Kidney epithelial cell (primary cell): ENCODE measurements at places on chromosomes 5 and 9.
A peak's percentile ranks its signal among the peaks of the same experiment; 100 is the strongest.

GRCh38 chr5:170117736-170118135 lies 12.0 kb downstream of the FOXI1 start:
- no peak for DNase-seq

DNA sequence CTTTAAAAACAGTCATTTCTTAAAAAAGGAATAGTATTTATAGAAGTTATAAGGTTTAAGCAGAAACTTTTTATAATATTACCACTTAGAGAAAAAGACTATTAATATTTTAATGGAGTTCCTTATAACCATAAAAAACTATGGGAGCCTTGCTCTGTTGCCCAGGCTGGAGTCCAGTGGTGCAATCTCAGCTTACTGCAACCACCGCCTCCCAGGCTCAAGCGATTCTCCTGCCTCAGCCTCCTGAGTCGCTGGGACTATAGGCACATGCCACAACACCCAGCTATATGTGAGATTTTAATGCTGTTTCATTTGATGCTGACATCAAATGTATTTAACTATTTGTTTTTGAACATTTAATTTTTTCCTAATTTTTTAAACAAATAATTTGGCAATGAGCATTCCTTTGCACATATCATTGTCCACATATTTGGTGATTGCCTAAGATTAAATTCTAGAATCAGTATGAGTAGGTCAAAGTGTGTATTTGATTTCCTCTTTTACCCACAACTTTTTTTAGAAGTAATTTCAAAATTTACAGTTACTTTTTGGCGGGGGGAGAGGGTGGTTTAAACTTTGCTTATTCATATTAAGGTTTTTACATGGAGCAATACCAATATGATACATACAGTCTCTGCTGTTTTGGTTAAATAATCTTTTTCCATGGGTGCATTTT lies 235.5 kb downstream of the ARHGEF28 start:
- DNase-seq: no peak

DNA sequence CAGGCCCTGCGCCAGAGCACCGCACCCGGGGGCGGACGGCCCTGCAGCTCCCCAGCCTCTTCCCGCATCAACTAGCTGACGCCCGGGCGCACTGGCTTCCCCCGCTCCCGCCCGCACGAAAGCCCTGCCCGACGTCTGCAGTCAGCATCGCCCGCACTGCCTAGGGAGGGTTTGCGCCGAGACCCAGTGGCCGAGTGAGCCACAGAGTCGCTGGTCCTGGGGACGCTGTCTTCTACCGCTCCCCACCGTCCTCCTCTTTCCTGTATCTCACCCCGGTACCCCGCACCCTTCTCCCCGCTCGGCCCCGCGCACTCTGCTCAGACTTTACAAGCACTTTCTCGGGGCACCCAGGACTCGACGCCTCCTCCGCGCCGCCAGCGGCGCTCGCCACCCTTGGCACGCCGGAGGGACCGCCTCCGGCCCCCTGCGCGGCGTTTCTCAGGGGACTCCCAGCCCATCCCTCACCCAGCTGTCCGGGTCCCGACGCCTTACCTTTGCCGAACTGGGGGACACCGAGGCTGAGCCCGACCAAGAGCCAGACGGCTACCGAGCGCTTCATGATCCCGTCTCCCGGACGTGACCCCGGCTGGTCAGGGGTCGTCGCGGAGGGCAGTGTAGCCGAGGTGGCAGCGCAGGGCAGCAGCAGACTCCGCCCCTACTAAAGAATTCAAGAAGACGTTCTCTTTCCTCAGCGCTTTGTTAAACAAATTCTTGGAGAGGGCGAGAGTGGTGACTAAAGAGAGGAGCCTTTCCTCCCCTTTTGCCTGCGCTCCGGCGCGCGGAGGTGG lies 670 bp downstream of the EDIL3 start:
- no peak for DNase-seq

DNA sequence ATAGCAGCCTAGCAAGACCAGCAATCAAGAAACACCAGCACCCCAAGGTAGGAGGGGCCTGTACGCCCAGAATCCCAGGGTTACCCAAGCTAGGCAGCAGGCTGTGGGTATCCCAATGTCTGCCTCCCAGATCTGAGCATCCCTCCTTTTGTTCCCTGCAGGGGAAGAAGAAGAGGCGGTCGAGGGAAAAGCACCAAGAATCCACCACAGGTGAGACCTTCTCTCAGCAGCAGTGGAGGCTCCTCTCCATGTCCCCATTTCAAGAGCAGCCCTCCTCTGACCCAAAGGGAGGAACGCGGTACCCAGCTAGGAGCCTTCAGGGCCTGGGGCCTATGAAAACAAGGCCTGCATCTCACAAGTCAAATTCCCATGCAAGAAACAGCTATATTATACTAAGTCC lies 28.9 kb downstream of the TCF7 start:
- no peak for DNase-seq

GRCh38 chr9:88680041-88680440 lies 145.1 kb downstream of the NXNL2 start:
- no peak for DNase-seq

- DNase-seq: peak; percentile 98
Observed at GRCh38 chr5:78594610-78595457, 53.7 kb downstream of the LHFPL2 start.

GRCh38 chr9:104506565-104506964 lies 2.5 kb downstream of the OR13F1 start:
- DNase-seq: no peak

GRCh38 chr5:139912158-139912557 lies 116.5 kb downstream of the PSD2 start:
- DNase-seq: no peak

DNA sequence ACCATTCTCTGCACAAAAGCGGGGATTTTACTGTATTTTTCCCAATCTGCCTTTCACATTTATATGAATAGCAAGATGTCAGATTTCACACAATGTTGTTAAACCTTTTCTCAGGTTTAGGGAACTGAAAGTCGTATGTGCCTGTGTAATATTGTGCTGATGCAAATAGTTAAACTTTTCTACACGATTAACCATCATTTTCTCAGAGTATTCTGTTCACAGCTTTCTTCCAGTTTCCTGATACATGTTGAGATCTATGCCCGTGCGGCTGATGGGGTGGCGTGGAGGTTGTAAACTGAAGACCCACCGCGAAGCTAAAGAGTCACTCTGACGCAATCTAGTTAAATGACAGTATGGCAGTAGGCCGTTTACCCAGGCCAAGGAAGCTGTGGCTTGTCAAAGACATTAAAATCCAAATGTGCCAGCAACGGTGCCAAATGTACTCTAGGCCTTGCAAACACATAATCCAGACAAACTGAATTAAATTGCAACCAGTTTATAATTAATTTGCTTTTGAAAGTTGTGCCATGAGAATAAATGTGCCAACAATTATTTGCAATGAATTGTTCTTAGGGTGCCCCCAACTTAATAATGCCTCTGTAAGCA lies 145.7 kb downstream of the EBF1 start:
- DNase-seq: no peak

- no peak for DNase-seq
Observed at GRCh38 chr5:142542906-142543305, 143.0 kb downstream of the FGF1 start.

DNA sequence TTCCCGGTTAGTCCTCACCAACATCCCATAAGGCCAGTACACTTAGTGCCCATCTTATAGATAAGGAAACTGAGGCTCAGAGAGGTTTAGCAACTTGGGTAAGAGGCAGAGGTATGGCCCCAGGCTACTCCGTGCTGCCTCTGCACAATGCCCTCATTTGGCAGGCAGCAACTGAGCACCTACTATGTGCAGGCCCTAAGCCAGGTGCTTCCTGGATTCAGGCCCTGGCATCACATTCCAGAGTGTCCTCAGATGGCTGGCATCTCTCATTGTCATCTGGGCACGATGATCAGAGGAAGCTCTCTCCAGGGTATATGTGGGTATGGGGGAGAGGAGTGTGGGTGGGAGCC lies 53.8 kb upstream of the PSD2 start:
- no peak for DNase-seq

- no peak for DNase-seq
Observed at GRCh38 chr5:59745415-59745863, 148.1 kb downstream of the PDE4D start.

DNA sequence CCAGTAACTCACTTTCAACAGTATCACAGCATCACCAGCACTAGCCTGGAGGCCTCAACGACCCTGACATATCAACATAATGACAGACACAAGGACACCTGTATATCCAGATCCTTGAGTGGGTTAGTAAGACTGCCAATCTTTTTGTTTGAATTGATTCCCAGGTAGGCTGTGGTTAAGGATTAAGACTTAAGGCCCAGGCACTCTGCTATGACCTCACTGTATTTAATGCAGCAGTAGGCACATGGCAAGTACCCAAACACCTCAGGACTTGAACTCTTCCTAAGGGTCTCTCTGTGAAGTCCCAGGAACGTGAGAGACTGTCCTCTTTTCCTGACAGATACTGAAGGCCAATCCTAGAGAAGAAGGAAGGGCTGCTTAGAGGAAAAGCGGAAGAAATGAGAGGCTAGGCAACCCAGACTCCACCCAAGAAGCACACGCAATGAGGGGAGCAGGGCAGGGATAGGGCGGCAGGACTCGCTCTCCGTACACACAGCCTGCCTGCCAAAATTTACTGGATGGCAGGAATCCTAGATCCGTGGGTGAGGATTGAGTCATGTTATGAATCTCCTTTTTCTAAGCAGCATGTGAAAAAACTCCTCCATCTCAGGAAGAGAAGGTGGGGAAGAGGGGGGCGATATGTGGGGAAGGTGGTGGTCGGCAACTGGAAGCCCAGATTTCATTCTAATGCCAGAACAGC lies 93.4 kb downstream of the SIL1 start:
- DNase-seq: no peak

- no peak for DNase-seq
Observed at GRCh38 chr5:67880876-67881275, 334.7 kb upstream of the PIK3R1 start.

DNA sequence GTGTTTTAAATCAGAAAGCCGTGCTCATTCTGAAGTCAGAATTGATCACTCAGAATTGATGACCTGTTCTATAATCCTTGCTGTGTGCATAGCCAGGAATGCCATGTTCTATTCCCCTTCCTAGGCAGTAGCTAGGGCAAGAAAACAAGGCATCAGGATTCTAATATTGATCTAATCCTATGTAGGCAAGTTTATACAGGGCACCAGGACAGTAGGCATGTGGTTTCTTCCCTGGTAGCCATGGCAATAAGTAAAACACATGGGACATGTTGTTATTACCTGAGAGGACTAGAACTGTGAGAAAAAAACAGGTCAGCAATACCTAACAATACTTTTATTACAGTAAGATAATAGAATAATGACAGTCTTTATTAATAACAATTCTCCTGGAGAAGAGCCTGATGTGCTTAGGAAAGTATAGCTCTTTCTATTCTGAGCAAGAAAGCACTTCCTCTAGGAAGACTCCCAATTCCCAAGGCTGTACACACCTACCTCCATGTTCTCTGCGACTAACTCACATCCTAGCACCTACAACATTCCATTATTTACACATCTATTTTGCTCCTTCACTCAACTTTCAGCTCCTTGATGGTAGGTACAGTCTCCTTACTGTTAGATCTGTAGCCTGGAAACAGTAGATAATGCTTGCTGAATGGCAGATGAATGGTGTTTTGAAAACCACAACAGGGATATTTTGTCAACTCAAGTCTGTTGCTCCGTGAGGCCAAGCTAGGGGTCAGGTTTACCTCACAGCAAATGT lies 70.8 kb downstream of the STX17 start:
- DNase-seq: no peak

GRCh38 chr5:142432369-142432863 lies 107.6 kb upstream of the SPRY4 start:
- no peak for DNase-seq

DNA sequence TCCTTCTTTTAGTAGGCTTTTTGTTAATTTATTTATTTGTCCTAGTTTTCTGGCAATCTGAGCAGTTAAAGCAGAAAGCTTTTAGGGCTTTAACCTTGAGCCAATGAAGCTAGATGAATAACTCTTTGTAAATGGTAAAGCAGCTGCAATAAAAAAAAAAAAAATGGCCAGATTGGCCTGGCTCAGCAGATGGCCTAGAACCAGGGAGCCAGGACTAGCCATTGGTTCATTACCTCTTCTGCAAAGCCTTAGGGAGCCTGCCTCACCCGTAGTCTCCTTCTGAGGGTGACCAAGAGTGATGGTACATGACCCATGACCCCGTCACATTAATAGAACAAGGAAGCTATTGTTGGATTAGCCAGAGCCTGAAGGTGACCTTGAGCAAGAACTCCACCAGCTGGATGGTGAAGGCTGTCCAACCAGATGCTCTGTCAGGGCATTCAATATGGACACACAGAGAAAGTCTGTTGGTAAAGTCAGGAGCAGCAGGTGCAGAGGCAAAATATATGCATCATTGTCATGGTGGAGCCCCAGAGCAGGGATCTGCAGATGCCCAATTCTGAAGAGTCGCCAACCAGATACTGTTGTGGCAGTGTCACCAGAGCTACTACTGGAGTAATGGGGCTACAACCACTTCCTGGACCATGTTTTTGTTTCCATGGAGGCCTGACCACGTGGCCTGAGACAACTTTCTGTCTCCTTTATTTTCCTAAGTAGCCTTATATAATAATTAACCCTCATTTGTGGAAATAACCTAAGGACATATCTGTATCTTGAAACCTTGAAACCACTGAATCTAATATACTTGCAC lies 100.7 kb downstream of the MTX3 start:
- DNase-seq: no peak

GRCh38 chr5:45411971-45412612 lies 284.1 kb downstream of the HCN1 start:
- DNase-seq: peak; percentile 14

DNA sequence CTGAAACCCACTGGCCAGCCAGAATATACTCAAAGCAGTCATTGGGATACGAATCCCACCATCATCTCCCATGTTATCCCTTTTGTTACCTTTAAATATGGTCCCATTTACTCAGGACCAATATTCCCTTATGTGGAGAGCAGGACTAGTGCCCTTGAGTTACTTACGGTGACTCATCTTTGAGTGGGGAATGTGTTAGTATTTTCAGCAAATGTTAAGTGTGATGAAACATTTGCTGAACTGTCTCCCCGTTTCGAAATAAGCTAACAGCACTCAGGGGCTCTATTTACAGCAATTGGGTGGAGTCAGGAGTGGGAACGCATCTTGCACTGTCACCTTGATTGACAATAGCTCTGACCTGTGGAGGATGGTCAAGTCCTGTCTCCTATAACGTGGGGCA lies 67.4 kb downstream of the CTSL start:
- DNase-seq: peak; percentile 29

DNA sequence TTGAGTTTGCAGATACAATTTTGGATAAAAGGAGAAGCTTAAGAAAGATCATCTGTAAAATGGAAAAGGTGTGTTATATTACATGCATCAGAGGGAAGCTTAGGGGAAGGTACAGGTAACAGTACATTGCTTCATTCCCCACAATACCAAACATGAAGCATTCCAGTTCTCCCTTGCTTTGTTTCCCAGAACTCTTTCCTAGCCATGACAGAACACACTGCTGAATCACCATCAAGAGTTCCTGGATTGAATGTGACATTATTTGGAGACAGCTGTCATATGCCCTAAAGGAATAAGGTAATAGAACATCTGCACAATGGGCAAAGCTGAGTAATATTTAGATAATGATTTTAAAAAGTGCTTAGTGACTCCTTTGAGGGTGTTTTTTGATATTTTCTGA lies 303.5 kb upstream of the ST8SIA4 start:
- DNase-seq: no peak

- no peak for DNase-seq
Observed at GRCh38 chr5:159782197-159782994, 133.9 kb upstream of the ADRA1B start.
